ENCODE measurements at places on chromosomes 5 and 9.
A peak's percentile ranks its signal among the peaks of the same experiment; 100 is the strongest.

DNA sequence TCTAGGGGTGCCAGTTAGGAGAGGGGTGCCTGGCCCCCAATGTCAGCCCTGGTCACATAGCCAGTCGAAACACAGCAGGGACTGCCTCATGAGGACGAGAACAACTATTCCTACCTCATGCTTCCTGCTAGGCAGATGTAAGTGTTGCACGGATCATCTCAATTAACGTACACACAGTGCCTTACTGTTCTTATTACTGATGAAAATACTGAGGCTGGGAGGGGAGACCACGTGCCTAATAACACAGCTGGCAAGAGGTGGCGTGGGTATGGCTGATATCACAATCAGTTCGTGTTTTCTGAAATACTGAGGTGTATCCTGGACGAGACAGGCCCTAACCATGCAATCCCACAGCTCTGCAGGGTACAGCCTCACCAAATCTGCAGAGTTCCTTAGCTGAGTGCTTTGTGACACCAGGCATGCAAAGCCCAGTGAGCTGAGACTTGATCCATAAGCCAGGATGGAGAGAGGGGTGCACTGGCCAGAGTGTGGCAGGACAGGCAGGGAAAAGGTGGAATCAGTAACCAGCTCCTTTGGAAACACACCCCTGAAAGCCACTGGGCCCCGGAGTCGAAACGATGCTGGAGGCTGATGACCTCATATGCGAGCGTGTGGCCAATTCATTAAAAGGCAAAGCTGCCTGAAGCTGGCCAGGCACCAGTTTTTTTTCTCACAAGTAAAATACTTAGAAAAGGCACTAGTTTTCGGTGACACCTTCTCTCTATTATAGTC, 63.9 kb downstream of the PRRT1B start:
- no peak for DNase-seq

- no peak for DNase-seq
Observed at GRCh38 chr9:74824654-74825053, 63.1 kb downstream of the TRPM6 start.

DNA sequence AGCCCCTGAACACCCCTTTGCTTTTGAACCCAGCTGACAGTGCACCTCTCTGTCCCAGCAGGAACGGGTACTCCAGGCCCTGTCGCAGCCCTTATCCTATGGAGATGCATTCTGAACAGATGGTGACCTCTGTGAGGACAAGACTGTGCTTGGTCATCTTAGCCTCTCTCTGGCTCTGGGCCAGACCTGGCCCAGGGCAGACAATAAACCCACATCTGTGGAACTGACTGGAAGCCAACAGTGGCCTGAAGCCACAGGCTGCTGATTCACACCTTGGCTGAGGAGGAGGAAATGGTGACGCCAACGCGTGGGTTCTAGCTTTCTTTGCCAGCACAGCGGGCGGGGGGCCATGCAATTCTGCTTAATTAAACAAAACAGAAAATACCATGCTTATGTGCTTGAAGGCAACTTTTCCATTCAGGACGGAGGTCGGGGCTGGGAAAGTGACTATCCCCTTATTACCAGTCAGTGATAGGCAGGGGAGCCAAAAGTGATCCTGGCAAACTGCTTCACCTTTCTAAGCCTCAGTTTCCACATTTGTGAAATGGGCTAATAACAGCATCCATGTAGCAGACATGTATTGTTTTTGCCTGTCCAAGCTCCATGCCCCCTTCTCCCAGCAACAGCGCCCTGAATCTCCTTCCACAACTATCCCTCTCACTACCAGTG, 10.8 kb downstream of the SH3PXD2B start:
- peak; percentile 94 for DNase-seq

- DNase-seq, result no peak
Observed at GRCh38 chr5:11037941-11038340, 276.9 kb upstream of the DAP start.

GRCh38 chr9:1875921-1876448, 139.2 kb upstream of the SMARCA2 start:
- DNase-seq, result no peak

GRCh38 chr9:99414321-99414720, 192.2 kb downstream of the SEC61B start:
- DNase-seq, result no peak

DNA sequence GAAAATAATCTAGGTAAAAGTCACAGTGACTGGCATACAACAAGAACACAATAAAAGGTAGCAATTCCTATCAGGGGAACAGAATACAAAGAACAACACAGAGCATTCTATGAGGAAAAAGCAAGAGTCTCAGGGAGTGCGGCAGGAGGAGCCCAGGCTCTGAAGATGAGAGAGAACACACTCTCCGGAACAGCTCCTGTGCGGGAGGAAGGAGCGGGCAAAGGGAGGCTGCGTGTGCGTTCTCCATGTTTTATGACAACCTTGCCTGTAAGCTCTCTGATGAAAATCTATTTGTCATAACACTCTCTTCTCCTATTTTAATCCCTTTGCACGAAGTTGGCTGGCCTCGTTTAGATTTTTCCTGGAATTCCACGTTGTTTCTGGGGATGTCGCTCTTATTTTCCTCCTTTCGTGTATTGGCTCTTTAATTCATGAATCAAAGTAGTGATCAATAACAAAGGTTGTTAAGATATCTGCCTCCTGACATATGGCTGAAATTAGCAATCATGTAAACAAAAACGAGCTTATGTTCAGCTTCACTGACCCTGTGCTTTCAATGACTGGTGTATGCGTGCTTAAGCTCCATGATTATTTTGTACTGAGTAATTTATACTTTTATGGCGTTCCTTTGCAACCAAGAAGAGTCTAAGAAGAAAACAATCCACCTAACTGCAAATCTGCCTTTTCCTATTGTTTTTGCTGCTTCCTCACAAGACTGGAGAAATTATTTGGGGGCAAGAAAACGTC, 109.5 kb downstream of the MYO10 start:
- DNase-seq, result no peak

DNA sequence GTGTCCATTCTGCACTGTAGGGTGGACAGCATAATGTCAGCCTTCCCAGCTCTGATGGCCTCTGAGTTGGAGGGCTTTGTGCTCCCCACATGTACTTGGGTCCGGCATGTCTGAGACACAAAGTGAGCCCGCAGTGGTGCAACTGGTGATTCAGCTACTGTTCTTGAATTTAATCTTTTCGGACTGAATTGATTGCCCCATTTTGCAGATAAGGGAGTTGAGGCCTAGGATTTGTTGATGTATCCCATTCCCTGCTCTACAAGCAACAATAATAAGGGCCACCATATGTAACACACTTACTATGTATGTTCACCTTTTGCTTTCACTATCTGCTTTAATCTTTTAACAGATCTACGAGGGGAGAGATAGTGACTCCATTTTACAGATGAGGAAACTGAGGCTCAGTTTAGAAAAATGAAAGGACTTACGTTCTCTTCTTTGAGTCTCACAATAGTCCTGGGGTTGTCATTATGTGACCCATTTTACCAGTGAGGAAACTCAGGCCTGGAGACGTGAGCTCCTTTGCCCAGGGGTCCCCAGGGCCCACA, 4.5 kb downstream of the GSN start:
- no peak for DNase-seq

- no peak for DNase-seq
Observed at GRCh38 chr9:95197692-95198271, 119.7 kb downstream of the FANCC start.

- peak; percentile 51 for DNase-seq
Observed at GRCh38 chr9:129422843-129423192, 198.1 kb downstream of the C9orf50 start.

GRCh38 chr5:29277642-29278041, 1915.8 kb upstream of the CDH6 start:
- DNase-seq, result no peak

DNA sequence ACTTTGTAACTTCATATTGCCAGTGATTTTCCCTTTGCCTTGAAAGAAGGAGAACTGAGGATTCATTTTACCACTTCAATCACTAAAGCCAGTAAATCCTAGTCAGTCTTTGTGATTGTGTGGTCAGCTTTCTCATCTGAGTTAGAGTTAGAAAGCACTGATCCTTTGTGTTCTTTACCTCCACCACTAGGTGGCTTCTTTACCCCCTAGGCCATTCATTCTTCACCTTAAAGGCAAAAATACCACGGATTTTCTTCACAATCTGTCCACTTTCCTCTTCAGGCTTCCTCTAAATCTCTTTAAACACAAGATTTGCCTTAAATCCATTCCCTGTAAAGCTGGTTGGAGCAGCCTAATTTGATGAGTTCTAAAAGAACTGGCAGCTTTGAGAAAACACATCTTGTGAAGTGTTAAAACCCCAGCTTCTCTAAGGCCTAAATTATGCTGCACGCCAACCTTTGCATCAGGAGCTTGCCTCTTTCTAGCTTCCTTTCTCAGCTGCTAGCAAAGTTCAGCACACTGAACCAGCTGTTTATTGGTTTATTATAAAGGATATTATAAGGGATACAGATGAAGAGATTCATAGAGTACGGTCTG, 20.4 kb downstream of the BDP1 start:
- DNase-seq, result peak; percentile 12

DNA sequence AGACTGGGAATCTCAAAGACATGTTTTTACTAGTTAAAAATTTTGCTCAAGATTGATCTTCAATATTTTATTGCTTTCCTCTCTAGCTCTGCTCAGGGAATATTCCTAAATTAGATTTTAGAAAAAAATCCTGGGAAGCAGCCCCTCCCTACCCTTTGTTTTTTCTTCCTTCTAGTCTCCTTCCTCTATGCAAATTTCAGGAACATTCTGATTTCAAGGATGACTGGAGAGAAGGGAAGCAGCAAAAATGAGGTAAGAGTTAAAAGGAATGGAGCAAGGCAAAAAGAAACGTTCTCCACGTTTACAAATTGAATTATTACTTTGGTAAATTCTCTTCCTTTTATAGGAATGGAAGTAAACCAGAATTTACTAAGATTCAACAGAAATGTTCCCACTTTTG, 493.4 kb upstream of the TUSC1 start:
- DNase-seq, result no peak

- DNase-seq, result no peak
Observed at GRCh38 chr5:33438996-33439395, 1.8 kb upstream of the TARS1 start.

GRCh38 chr9:137387891-137388560, 34.9 kb downstream of the EXD3 start:
- no peak for DNase-seq

DNA sequence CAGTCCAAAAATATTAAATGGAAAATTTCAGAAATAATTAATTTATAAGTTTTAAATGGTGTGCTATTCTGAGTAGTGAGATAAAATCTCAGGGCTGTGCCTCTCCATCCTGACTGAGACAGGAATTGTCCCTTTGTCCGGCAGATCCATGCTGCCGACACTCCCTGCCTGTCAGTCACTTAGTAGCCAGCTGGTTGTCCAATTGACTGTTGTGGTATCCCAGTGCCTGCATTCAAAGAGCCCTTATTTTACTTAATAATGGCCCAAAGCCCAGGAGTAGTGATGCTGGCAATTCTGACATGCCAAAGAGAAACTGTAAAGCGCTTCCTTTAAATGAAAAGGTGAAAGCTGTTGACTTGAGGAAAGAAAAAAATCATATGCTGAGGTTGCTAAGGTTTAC, 157.5 kb downstream of the ENC1 start:
- DNase-seq, result no peak

GRCh38 chr9:70020991-70021571, 22.6 kb upstream of the MAMDC2 start:
- no peak for DNase-seq
